ENCODE measurements at places on chromosomes 1 and 21. TPM values are rescaled to one million over a fixed set of nuclear protein-coding genes. Genes with fewer than 3 reads are reported as not detected.

Gene PTPRU
- 29.9 TPM for total RNA-seq

Gene CD48
- total RNA-seq = 4.1 TPM

Gene THEM5
- total RNA-seq = 0.42 TPM

Gene FAM43B
- 3.6 TPM for total RNA-seq

Gene HMCN1
- total RNA-seq = 16.2 TPM

Gene SHE
- 22.3 TPM for total RNA-seq

Gene IFI16
- 29.5 TPM for total RNA-seq

Gene OR2L13
- total RNA-seq = not detected

Gene STYXL2
- total RNA-seq = 136 TPM

Data from right cardiac atrium (tissue), 5 donors.